ENCODE measurements at places on chromosomes 4 and X.
A peak's percentile ranks its signal among the peaks of the same experiment; 100 is the strongest.

- DNase-seq, result no peak
These were observed 1.1 kb downstream of the SORBS2 start for GRCh38 chr4:185810746-185811508.

DNA sequence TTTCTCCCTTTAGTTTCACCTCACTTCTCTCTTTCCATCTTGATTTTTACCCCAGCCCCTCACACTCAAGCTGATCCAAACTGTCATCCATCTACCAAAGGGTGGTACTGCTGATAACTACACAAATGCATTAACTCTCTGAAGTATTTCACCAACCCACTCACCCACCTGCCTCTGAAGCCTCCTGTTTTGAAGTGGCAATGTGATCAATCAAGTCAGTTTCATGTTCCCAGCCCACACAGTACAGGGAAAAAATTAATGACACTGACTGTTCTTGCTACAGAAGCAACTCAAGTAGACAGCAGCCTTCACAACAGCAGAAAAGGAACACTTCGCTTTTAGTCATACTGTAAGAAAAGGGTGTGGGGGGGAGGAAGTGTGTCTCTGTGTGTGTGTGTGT, 183.0 kb upstream of the NOCT start:
- no peak for DNase-seq

DNA sequence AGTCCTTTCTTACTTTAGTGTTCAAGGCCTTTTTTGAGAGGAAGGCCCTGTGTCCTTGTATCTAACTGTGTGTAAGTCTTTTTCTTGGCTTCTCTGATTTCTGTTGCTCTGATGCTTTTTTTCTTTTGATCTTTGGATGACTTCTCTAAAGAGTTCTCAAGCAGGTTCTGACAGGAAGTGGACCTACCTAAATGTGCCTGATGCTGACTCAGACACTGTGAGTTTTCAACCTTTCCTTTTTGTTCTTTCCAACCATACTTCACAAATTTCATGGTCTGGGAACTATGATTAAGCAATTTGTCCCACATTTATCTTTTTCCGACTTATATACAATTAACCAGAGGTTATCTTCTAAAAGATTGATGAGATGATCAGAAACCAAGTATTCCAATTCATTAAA, 96.5 kb downstream of the SYTL5 start:
- no peak for DNase-seq

DNA sequence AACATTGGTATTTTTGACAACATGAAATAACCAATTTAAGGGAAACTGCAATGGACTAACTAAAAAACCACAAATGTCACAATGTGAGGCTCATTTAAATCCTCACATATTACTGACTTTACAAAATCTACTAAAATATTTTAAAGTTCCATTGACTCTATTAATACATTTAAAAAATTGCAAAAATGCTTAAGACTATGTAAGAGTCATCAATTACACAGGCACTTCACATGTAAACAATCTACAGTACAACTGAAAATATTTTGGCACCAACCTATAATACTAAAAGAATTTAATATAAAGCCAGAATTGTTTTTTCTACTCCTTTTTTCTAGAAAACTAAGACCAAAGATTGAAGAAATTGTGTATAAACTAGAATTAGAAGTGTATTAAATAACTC, 76.8 kb upstream of the RBMXL3 start:
- no peak for DNase-seq

DNA sequence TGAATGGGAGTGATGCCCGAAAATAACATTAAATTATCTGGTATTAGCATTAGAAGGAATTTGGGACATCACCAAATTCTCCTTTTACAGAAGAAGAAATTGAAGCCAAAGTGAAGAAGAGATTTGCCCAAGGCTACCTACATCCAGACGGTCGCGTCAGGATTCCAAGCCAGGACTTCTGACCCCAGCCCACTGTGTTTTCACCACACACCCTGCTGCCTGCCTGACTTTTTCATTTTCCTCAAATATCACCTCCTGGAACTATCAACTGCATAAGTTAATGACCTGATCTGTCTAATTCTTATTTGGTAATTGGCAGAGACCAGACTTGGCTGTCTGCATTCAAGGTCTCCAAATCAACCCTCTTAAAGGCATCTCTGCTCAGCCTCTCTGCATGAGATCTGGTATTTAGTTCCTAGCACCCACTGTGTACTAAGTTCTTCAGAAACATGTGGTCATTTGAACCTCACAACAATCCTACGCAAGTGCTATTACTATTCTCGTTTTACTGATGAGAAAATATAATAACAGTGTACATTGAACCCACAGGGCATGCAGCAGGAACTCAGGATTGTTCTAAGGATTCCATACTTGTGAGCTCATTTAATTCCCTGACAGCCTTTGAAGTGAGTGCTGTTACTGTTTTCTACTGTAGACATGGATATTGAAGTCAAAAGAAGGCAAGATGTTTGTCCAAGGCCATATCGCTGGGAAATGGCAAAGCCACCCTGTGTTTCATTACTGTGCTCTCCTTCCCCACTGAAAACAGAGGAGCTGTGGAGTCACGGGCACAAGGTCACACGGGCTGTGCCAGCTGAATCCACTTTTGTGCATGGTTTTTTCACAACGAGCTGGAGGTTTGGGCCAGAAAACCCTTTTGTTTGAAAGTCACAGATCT, 195.2 kb upstream of the C1QTNF7 start:
- no peak for DNase-seq

DNA sequence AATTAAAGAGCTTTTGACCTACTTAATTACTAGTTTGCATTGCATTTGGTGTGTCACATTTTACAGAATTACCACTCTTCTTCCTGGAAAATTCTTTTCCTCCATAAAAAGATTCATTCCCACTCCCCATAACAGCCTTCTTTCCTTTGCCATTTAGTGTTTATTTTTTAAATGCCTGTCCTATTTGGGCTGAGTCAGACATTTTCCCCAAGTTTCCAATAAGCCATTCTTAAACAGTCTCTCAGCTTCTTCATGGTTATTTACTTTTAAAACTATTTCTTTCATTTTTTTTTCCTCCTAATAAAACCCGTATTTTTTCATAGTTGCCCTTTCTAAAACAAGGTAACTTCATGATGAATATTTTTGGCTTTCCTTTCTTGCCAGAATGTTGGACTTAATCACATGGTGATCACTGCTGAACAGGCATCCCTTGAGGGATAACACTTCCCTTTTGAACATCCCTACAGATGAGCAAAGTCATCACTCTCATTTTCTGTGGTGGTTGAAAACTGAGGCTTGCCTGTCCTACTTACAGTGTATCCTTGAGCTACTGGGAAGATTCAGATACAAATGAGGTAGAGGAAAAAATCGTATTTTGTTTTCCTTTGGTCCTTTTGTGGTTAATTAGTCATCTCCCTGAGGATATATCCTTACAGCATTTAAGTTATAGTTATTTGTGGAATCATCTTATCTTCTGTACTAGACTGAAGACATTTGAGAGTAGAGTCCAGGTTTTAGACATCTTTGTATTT, 520.5 kb upstream of the NR3C2 start:
- peak; percentile 32 for DNase-seq

Measured in HS-5 (cell line).